CD4-positive, alpha-beta T cell (primary cell): ENCODE measurements at places on chromosomes 12 and 14.

DNA sequence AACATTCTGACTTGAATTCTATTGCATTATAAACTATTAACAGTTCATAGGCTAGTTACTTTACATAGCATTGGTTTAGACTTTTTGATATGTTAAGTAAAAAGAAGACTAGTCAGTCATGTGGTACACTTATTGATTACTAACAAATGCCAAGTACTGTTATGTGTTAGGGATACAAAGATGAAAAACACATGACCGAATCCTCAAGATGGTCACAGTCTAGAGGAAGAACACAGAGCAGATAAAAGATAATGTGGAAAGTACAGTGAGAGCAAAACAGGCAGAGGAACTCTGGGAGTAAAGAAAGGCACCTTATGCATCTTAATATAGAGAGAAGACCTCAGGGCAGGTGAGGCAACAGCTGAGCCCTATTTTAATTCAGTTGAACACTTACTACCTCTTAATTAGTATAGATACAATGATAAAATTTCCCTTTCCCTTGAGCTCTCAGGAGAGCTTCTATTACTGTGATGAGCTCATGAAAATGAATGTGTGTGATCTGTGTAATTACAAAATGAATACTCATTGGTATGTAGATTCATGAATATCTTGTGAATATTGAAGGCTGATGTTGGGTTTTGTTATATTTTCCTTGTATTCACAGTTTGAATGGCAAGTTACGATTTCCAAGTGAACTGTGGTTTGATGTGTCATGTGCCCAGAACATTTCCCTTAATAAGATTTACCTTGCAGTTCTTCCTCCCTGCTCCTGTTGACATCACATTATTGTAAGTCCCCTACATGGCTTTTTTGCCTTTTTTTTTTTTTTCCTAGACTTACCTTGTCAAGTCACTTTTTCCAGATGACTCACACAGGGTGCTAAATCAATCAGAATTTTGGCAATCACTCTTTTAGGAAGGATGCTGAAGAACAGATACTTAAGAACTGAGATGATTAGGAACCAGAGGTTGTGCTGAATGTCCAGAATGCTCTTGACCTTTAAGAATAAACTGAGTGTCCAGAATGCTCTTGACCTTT lies 29.5 kb upstream of the MSRB3 start:
- H3K36me3 ChIP-seq, result peaks cover 23% of the 10 kb centered on the region
- H3K4me1 ChIP-seq, result no peaks in the 10 kb centered on the region
- no peak overlapping the region for H3K4me3 ChIP-seq
- DNase-seq, result no peak

DNA sequence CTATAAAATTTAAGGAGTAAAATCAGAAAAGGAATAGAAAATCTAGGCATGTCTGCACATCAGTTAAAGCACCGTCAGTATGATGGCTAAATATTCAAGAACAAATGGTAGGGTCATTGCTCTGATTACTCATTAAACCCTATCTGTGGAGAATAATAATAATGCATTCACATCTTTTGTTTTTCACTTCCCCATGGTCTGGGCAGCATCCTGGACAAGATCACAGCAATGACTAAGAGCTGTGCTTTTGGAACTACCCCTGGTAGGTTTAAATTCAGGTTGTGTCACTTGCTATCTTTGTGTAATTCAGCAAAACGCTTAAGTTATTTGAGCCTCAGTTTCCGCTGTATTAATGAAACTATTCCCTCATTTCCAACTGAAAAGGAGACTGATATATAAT lies 33.1 kb downstream of the C12orf42 start:
- H3K36me3 ChIP-seq, result no peaks in the 10 kb centered on the region
- no peak overlapping the region for H3K4me3 ChIP-seq
- no peaks in the 10 kb centered on the region for H3K27me3 ChIP-seq
- DNase-seq, result no peak

- no peak overlapping the region for H3K4me3 ChIP-seq
- H3K4me1 ChIP-seq, result peaks cover 30% of the 10 kb centered on the region
- peaks cover 7% of the 10 kb centered on the region for H3K27me3 ChIP-seq
- no peak overlapping the region for H3K27ac ChIP-seq
- no peaks in the 10 kb centered on the region for H3K36me3 ChIP-seq
These were observed 2.5 kb downstream of the KCNH3 start for GRCh38 chr12:49541140-49541861.

- no peaks in the 10 kb centered on the region for H3K4me1 ChIP-seq
- no peak overlapping the region for H3K27ac ChIP-seq
- no peaks in the 10 kb centered on the region for H3K27me3 ChIP-seq
- no peak for DNase-seq
- no peaks in the 10 kb centered on the region for H3K36me3 ChIP-seq
These were observed 585.6 kb upstream of the MIS18BP1 start for GRCh38 chr14:45838597-45838996.
